Eye (tissue), 1 donor: ENCODE measurements at places on chromosomes 7 and 10.

GRCh38 chr7:128458956-128459355 lies 3.3 kb downstream of the HILPDA start:
- DNase-seq: peak; percentile 12

GRCh38 chr7:42543953-42544352 lies 306.9 kb upstream of the GLI3 start:
- DNase-seq: no peak

DNA sequence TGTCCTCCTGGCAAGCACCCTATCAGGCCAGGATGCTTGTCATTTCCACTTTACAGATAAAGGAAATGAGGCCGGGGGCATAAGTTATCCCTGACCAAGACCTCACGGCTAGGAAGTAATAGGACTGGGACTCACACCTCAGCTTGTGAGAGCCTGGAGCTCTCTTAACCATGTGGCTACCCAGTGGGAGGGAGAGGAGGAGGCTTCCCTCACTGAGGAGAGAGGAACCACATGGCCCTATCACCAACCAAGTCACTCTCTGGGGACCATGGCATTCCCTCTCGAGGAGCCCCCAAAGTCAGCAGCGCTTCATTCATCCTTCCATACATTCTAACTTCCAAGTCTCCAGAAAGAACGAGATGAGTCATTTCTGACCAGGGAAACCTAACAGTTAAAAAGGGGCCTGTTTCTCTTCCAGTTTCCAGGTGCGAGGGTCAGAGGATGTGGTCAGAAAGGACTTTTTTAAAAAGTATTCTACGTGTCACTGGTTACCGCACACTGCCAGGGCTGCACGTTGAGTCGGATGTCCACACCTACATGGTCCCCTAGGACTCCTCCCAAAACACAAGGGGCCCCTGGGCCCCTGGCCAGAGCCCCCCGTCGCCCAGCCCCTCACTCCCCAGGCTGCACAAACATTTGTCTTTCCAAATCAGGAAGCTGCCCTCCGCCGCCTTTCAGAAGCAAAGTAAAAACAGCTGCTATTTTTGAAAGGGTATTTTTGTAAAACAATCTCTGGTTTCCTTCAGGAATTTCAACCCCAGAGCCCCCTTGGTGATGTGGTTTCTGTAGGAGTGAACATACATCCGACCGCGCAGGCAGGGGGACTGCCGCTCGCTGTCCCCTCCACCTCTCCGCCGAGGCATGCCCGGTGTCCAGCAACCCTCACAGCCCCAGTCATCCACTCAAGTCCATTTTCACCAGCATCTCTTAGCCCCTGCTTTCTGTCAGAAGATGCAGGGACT lies 128.2 kb upstream of the CHST15 start:
- DNase-seq: peak; percentile 64

- no peak for DNase-seq
These were observed 249.5 kb upstream of the SHH start for GRCh38 chr7:156061689-156062255.

DNA sequence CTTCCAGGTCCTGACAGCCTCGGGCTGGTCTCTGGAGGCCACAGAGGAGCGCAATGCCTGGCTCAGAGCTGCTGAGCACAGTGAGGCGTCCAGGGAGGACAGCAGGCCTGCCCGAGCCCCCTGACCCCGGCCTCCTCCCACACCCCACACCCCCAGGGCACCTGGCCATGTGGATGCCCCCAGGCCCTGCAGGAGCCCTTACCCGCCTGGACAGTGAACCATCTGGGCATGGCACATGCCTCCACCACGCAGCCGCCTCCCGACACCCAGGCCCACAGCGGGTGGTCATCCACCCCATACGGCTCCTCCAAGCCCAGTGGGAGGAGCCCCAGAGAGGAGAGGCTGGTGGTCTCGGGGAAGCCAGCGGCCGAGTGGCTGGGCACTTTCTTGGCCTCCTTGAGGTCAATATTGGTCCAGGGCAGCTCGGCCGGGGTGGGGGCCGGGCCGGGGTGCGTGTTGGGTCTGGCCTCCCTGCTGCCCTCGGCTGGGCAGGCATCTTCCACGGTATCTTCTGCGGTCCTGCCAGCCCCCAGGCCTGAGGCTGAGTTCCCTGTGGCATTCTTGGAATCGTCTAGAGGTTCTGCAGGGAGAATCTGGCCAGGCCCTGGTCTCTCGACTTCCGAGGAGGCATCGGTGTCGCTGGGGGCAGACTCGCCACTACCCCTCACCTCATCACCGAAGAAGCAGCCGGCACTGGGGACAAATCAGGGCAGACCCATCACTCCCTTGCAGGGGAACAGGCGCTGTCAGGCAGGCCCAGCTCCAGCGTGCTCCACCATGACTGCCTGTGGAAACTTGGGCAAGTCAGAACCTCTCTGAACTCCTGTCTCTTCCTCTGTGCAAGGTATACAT lies 18.6 kb downstream of the TECPR1 start:
- DNase-seq: no peak

- DNase-seq: no peak
These were observed 69.8 kb upstream of the PLXNA4 start for GRCh38 chr7:132646052-132646451.

DNA sequence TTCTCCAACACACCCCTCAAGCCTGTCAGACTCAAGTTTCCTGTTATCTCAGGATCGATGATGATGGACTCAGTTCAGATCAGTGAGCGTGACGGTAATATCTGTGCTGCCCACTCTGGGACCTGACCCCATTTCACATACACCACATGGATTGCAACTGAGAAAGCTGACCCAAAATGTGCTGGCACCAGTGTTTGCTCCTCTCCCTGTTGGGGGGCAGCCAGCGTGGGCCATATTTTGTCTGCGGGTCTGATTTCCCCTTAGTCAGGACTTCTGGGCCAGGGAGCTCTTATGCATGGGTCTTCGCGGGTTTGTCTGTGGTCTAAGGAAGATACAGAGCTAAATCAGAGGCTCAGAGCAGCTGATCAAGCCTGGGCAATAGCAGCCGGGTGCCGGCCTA lies 42.6 kb upstream of the TRIM8 start:
- DNase-seq: no peak

DNA sequence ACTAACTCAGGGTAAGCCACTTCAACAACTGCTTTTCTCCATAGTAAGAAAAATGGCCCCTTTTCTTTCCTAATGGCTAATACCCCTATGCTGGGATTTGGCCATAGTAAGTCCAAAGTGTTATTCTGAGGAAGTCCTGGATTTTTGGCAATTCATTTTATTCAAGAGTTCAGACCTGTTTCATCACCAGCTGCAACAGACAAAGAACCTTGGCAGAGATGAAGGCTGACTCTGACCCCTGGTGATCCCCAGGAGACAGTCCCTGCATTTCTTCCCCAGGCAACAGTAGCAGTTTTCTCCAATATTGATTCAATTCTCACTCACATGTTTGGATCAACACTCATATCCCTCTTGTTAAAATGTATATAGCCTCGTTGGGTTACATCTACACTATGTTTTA lies 145.2 kb downstream of the RNF133 start:
- DNase-seq: no peak

DNA sequence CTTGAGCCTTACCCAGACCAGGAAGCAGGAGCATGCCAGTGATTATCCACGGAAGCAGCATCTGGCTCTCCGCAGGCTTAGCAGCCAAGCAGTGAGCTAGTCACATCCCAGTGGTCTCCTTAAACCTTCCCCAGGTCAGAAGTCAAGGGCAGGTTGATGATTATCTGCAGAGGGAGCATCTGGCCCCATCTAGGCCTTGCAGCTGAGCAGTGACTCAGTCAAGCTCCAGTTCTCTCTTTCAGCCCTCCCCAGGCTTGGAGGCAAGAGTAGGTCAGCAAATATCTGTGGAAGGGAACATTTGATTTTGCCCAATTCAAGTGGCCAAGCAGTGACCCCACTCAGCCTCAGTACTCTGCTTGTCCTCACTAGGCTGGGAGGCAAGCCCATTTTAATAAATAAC lies 61.6 kb downstream of the ANKRD7 start:
- DNase-seq: no peak

- peak; percentile 60 for DNase-seq
These were observed 47.3 kb upstream of the NPTX2 start for GRCh38 chr7:98569691-98570337.

DNA sequence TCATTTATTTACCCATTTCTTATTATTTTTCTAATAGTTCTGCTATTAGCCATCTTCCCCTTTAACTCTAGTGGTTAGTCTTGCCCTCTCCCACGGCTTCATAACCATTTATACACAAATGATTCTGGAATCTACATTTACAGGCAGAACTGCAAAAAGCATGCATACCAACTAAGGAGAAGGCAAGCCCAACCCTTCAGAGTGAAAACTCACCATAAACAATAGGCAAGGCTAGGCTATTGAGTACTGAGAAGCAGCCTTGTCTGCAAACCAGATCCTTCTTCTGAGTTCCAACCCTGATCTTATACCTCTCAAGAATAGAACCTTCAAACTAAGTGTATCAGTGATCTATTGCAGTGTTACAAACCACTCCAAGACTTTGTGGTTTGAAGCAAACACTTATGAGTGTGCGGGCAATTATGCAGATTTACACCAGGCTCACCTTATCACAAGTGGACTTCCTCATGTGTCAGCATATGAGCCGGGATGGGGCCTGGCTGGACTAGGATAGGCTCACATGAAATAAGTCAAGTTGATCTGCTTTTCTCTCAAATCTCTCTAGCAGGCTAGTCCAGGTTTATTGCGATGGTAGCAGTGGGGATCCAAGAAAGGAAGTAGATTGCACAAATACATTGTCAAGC lies 896.9 kb upstream of the PHF14 start:
- DNase-seq: no peak

- no peak for DNase-seq
These were observed 5.2 kb downstream of the FZD9 start for GRCh38 chr7:73438547-73439409.

- DNase-seq: no peak
These were observed 835 bp upstream of the COL28A1 start for GRCh38 chr7:7536396-7537019.

- no peak for DNase-seq
These were observed 718.9 kb upstream of the POT1 start for GRCh38 chr7:125648543-125648942.

GRCh38 chr10:83515001-83515400 lies 624.3 kb upstream of the GHITM start:
- no peak for DNase-seq

- no peak for DNase-seq
These were observed 41.7 kb downstream of the MKLN1 start for GRCh38 chr7:131369354-131369753.

DNA sequence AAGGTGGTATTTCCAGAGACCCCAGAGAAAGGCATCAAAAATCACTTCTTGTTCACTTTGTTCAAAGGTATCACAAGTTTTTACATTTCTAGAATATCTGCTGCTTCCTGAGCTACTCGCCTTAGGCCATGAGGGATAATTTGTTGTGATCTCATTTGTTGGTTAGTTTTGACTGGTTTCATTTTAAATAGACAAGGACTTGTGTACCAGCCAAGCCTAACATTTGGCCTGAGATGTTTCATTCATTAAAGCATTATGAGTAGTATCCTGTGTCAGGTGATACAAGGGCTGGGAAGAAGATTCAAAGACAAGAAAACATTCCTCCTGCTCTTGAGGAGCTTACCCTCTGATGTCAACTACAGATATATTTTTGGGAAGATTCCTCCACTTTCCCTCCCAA lies 170.3 kb upstream of the FAM171A1 start:
- no peak for DNase-seq

DNA sequence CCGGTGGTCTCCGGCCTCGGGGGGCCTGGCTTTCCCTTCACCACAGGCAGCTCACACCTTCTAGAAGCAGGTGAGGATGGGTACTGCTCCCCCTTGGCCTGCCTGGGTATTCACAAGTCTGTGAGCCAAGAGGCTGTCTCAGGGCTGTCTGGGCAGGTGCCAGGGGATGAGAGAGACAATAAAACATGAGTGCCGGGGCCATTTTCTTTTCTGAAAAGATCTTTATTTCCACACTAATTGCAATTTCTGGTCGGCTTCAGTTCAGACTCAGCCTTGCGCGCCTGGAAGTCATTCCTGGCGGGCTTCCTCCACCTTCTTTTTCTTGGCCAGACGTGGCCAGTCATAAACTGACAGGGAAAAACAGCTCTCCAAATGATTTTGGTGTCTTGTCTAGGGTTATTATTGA lies 171.2 kb downstream of the ARHGAP12 start:
- no peak for DNase-seq
